Bronchial epithelial cell (primary cell): ENCODE measurements at places on chromosomes 16 and 17. TPM values are rescaled to one million over a fixed set of nuclear protein-coding genes. Genes with fewer than 3 reads are reported as not detected.

Gene CCL7
- not detected in 2 replicates for total RNA-seq

GRCh38 chr17:50779747-50780353 lies 12.5 kb upstream of the ANKRD40CL start:
- DNase-seq = no peak

Gene PLLP
- total RNA-seq = 3.3 and 13.7 TPM in 2 replicates

GRCh38 chr16:47643323-47644000 lies 182.3 kb downstream of the PHKB start:
- no peak for DNase-seq

Gene NPIPB9
- 0.77 and 1.6 TPM in 2 replicates for total RNA-seq

DNA sequence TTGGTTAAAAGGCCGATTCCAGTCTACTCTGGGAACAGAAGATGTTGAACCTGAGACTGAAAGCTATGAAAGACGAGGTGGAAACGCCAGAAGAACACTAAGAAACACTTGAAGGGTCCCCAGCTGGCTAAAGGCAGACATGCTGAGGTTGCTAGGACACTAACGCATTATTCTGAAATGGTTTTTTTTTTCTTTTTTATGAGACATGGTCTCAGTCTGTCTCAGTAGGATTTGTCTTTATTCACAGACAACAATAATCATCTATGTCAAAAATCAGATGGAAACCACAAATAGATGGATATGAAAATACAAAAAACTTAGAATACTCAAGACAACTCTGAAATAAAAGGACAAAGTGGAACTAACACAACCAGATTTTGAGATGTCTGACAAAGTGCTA lies 35.0 kb upstream of the RASD1 start:
- no peak for DNase-seq

Gene P3H4
- total RNA-seq = 32.1 and 47.1 TPM in 2 replicates

Gene RAB40C
- 10.8 and 16.8 TPM in 2 replicates for total RNA-seq

GRCh38 chr17:61394630-61395408 lies 4.8 kb upstream of the TBX2 start:
- DNase-seq = no peak

DNA sequence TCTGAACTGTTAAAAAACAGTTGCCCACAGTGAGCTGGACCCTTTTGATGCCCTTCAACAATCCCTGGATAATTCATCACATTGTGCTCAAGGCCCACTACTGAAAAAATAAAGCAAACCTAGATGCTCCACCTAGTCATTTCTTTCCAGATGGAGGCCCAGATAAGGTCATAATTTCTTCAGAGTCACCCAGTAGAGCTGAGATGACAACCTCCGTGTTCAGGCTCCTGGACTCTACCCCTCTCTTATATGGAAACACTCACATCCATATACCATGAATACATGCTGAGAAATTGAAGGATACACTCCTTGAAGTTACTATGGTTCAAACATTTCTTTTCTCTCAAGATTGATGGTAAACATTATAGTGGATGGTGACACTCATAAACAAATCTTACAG lies 2.7 kb upstream of the ABCA3 start:
- DNase-seq = no peak

Gene MT1E
- total RNA-seq = 60.8 and 90.5 TPM in 2 replicates

DNA sequence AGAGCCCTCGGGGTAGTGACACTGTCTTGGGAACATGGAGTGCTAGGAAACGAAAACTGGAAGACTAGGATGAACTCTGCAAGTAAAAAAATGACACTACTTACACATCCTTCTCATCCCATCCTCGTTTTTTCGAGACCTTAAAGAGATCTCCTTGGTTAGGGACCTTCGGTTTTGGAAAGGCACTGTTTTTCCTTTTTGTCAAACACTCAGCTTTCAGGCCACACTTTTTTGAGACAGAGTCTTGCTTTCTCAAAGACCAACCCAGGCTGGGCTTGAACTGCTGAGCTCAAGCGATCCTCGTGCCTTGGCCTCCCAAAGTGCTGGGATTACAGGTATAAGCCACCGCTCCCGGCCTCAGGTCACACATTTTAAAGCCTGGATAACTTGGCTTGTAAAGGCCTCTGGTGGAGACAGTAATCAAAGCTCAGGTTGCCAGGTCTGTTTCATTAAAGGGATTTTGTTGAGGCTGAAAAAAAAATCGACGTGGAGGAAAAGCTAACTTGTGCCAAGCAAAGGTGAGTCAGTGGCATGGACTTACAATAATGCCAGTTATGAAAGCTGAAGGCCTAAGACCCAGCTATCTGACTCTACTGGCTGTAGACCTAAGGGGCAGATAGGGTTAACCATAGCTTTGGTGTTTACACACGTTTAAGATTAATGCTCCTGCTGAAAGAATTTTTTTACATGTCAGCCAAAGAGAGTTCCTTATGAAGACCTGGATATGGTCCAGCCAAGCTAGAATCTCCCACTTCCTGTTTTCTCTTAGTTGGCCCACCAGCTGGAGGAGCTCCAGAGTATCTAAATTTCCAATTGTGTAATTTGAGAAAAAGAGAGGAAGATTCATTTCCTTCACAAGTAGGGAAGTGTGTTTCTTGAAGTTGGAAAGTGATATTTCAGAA lies 823 bp downstream of the NBR1 start:
- DNase-seq = peak; percentile 93

DNA sequence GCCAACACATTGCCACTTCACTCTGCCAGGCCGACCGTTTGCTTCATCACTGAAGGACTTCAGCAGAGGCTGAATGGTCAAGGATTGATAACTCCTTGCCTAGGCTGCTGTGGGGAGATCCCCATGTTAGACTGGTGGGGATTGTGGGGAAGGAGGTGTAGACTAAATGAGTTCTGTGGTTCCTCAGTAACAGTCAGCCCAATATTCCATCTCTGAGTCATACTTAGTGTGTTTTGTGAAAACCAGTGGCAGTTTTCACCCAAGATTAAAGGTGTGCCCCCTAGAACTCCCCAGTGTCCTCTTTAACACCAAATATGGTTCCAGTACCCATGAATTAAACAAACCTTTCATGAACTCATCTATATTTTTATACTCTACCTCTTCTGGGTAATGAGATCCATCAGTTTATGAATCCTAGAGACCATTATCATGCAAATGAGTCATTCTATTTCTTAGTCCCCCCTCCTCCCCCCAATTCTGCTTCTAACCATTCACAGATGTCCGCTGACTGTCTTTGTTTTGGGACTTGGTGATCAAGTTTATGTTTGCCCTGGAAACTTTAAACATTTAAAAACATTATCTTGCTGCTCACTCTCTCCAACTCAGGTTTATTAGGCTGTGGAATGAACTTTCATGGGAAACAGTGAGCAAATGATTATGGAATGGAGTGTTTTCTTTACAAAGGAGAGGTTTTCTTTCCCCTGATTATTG lies 66.8 kb upstream of the GAS7 start:
- no peak for DNase-seq

Gene RAB11FIP4
- 16.4 and 17.6 TPM in 2 replicates for total RNA-seq

GRCh38 chr16:50522324-50522723 lies 25.9 kb upstream of the NKD1 start:
- DNase-seq = no peak

GRCh38 chr16:55571-56136 lies 2.0 kb downstream of the SNRNP25 start:
- no peak for DNase-seq

DNA sequence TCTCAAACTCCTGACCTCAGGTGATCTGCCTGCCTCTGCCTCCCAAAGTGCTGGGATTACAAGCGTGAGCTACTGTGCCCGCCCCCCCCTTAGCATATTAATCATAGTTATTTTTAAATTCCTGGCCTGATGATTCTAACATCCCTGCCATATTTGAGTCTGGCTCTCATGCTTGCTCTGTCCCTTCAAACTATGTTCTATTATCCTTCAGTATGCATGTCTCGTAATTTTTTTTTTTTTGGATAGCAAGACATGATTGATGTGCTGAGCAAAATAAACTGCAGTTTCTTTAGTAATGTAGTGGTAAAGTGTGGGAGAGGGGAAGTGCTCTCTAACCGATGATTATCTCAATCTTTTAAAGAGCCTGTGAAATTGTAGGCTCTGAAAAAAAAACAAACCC lies 34.3 kb upstream of the TMEM92 start:
- DNase-seq = no peak

- DNase-seq = peak; percentile 88
Measured at GRCh38 chr16:31265329-31266245, 5.8 kb downstream of the ITGAM start.

- no peak for DNase-seq
Measured at GRCh38 chr17:65474660-65475059, 86.8 kb downstream of the AXIN2 start.

Gene GPR142
- total RNA-seq = not detected in 2 replicates

- no peak for DNase-seq
Measured at GRCh38 chr17:34811561-34811960, 149.7 kb downstream of the CCT6B start.

DNA sequence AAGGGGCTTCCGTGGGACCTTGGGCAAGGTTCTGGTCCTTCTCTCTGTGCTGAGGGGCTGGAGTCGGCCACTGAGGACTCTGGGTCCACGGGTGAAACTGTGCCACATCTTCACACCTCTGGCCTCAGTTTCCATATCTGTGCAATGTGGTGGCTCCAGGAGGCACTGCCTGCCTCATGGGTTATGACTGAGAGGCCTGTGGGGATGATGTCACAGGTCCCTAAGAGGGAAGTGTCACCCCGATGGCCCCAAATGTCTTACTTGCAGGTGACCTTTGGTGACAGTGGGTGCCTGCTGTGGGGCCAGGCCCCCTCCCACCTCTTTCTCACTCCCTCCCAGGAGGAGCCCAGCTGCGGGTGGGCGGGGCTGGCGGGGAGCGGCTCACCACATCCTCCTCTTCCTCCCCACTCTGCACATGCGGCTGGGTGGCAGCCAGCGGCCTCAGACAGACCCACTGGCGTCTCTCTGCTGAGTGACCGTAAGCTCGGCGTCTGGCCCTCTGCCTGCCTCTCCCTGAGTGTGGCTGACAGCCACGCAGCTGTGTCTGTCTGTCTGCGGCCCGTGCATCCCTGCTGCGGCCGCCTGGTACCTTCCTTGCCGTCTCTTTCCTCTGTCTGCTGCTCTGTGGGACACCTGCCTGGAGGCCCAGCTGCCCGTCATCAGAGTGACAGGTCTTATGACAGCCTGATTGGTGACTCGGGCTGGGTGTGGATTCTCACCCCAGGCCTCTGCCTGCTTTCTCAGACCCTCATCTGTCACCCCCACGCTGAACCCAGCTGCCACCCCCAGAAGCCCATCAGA lies at the start of gene IL21R:
IL21R (plus strand) TSS at position 407 of the 801 bp plus-strand sequence. CDS start 27,898 bp downstream, outside the sequence.
- DNase-seq = no peak

Gene KRT14
- 463 and 1,445 TPM in 2 replicates for total RNA-seq

Gene TUBD1
- 7.6 TPM in 2 replicates for total RNA-seq

Gene LONP2
- 37.8 and 41.9 TPM in 2 replicates for total RNA-seq

GRCh38 chr17:13640551-13640950 lies 38.8 kb upstream of the HS3ST3A1 start:
- no peak for DNase-seq

Gene BRD7
- 33.2 and 64.4 TPM in 2 replicates for total RNA-seq

DNA sequence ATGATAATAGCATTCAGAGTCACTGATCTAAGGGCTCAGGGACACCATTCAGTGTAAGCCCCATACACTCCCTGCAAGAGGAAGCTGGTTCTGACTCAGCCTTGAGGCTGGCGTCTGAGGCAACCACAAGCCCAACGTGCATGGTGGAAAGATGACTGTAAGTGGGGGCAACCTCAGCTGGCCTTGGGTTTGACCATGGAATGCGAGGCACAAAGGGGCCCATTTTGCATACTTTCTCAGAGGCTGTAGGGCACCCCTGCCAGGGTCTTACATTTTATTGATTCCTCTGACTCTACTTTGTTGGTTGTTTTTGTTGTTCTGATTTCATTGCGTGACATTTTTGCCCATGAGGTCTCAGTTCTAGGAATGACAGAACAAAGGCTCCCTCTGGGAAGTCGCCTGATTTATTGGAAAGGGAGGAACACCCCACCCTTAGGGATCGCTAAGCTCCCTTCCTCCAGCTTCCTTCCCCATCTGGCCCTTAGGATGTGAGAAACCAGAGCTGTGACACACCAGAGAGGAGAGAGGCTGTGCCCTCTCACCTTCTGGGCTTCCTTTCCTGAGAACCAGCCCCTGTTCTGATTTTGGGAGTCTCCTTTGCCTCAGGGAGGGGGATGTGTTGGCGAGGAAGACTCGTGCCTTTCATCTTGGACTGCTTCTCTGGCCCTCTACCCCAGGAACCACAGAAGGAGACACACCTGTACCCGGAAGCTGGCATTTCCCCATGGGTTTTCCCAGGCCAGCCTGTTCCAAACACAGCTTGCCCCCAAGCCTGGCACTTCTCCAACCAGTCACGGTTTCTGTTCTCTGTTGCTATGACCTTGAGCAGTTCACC lies 5.6 kb upstream of the CIITA start:
- peak; percentile 77 for DNase-seq

GRCh38 chr16:73998707-73999106 lies 297.9 kb upstream of the PSMD7 start:
- DNase-seq = no peak

Gene ERN1
- 22.1 and 35.2 TPM in 2 replicates for total RNA-seq

DNA sequence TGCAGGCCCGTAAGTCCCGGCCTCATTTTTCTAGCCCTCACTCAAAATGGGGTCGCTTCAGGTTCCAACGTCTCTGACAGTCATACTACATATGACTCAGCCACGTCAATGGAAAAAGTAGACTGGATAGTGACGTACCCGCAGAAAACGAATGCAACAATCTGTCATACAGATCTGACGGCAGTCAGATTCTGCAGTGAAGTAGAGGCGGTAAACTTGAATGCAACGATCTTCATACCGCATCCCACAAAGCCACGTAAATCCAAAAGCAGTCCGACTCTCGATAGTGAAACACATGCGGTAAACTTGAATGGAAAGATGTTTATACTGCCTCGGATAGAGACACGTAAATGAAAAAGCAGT lies 38.4 kb upstream of the ARL4D start:
- peak; percentile 89 for DNase-seq

DNA sequence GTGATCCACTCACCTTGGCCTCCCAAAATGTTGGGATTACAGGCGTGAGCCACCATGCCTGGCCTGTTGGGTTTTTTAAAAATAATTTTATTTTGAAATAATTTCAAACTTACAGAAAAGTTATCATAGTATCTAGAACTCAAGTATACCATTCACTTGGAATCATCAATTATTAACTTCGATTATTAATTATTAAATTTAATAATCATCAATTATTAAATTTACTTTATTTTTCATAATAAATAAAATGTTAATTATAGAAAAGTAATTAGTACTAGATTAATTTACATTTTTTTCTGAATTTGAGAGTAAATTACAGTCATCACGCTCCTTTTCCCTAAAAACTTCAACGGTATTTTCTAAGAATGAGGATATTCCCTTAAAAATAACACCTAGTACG lies 13.7 kb upstream of the SKAP1 start:
- DNase-seq = no peak

- DNase-seq = no peak
Measured at GRCh38 chr16:14449334-14449733, 180.7 kb downstream of the PARN start.

DNA sequence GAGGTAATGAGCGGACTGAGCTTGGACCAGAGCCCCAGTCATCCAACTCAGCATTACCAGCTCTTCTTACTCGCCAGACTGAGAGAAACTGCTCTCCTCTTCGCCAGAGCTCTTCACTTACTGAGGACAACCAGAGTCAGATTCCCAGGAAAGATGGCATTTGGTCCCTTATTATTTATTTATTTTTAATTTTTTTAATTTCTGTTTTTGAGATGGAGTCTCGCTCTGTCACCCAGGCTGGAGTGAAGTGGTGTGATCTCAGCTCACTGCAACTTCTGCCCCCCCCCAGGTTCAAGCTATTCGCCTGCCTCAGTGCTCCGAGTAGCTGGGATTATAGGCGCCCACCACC lies 23.3 kb downstream of the DEXI start:
- no peak for DNase-seq
